ENCODE measurements at places on chromosomes 16 and 17. TPM values are rescaled to one million over a fixed set of nuclear protein-coding genes. Genes with fewer than 3 reads are reported as not detected.

Gene AURKB
- 169 TPM for total RNA-seq

Gene NECAB2
- total RNA-seq: 3.3 TPM

Gene DNAAF8
- total RNA-seq: 1.0 TPM

Gene OR1F1
- 0.29 TPM for total RNA-seq
